Activated T-helper 1 cell treated with anti-CD3 and anti-CD28 coated beads, Interleukin-2, amount 50 U/mL, for 16 hours (primary cell): ENCODE measurements at places on chromosomes 6 and 20.

GRCh38 chr6:133891149-133891926, 2.4 kb downstream of the TCF21 start:
- DNase-seq, result no peak

GRCh38 chr6:58073263-58073662, 755.8 kb downstream of the PRIM2 start:
- no peak for DNase-seq

GRCh38 chr20:2279253-2279779, 16.5 kb upstream of the TGM3 start:
- no peak for DNase-seq

- no peak for DNase-seq
Observed at GRCh38 chr6:54096811-54097210, 14.4 kb upstream of the MLIP start.

DNA sequence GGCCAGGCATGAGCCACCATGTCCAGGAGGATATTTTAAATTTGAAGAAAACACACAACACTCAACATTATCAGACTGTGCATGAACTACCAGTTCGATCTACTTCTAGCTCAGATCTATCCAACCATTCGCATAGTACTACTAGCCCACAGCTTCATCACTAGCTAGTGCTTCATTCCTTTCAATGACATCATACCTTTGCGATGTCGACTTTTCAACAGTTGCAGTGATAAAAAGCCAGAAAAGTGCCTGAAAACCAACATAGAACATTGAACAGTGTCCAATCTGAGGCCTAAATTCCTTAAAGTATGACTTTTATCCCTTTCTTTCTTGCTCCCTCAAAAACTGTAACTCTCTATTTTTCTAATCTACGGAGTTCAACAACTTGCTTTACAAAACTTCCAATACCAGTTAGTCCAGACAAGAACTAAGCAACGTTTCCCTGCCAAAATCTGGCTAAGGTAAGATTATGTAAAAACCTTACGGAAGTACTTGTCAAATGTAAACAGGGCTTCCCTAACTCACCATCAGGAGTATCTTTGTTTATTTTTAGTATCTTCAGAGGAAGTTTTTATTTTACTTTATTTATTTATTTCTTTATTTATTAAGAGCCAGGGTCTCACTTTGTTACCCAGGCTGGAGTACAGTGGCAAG, 434.0 kb upstream of the JARID2 start:
- no peak for DNase-seq

DNA sequence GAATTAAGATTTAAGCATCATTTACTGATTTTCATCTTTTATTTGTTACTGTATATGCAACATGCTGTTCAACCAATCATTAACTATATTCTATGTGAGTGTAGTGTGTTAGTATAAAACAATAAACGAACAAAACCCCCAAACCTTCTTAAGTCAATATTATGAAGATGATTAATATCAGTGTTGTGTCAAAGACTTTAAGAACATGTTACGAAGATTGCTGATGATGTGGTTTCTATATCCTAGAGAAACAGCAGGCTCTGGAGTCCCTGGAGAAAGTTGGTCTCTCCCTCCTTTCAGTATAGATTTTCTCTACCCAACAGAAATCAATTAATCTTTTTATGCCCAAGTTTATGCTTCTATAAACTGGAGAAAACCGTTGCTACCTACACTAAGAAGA, 393.8 kb upstream of the HSF2 start:
- DNase-seq, result no peak

DNA sequence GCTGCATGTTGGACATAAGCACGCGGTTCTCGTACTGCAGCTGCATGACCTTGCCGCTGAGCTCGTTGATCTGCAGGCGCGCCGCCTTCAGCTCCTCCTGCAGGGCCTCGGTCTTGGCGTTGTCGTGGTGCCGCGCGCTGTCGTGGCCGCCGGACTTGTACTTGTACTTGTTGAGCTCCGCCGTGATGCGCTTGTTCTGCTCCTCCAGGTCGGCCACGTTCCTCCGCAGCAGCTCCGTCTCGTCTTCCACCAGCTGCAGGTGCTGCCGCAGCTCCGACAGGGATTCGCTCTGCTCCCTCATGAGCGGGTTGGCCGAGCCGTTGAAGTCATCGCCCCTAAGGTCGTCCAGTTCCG, 16.6 kb upstream of the KIAA0408 start:
- DNase-seq, result no peak

- DNase-seq, result no peak
Observed at GRCh38 chr6:25911351-25911750, 19.1 kb downstream of the SLC17A2 start.

GRCh38 chr6:32668226-32668747, 1.8 kb upstream of the HLA-DQB1 start:
- DNase-seq, result no peak

DNA sequence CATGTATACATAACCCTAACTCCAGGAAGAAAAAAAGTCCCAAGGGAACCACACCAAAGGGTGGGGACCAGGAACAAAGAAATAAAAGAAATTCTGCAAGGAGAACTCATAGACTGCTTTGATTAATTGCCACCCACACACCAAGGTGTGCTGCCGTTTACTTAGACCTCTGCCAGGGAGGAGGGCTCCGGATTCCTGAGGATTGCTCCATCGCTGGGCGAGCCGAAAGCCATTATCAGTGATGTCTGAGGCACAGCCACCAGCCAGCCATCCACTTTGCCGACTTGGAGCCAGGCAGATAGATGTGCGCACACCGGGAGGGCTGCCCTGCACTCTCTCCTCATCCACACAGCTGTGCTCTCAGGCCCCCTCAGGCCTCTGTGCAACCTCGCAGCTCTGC, 272.7 kb upstream of the FOXQ1 start:
- no peak for DNase-seq

DNA sequence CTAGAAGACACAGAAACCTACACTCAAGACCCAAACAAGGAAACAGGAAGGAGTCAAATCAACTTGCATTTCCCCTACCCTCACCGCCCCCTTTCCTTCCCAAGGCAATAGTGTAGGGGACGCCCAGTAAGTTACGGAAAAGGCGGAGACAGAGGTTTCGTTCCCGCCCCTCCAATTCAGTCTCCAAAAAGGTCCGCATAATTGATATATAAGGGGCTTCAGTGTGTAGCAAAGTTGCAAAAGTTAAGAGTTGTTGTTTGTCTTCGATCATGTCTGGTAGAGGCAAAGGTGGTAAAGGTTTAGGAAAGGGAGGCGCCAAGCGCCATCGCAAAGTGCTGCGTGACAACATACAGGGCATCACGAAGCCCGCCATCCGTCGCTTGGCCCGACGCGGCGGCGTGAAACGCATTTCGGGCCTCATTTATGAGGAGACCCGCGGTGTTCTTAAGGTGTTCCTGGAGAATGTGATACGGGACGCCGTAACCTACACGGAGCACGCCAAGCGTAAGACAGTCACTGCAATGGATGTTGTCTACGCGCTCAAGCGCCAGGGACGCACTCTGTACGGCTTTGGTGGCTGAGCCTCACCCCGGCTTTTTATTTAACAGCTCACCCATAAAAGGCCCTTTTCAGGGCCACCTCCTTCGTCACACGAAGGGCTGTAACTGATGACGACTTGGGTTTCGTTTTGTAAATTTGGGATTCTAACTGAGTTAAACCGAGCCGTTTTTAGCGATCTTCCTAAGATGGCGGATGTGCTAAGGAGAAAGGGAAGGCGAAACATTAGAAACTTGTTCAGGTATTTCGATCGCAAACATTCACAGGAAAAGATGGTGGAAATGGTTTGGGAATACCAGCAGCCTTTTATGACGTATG, 124.6 kb upstream of the BTN3A2 start:
- DNase-seq, result no peak

GRCh38 chr6:31485055-31485454, 12.9 kb upstream of the MICB start:
- no peak for DNase-seq

DNA sequence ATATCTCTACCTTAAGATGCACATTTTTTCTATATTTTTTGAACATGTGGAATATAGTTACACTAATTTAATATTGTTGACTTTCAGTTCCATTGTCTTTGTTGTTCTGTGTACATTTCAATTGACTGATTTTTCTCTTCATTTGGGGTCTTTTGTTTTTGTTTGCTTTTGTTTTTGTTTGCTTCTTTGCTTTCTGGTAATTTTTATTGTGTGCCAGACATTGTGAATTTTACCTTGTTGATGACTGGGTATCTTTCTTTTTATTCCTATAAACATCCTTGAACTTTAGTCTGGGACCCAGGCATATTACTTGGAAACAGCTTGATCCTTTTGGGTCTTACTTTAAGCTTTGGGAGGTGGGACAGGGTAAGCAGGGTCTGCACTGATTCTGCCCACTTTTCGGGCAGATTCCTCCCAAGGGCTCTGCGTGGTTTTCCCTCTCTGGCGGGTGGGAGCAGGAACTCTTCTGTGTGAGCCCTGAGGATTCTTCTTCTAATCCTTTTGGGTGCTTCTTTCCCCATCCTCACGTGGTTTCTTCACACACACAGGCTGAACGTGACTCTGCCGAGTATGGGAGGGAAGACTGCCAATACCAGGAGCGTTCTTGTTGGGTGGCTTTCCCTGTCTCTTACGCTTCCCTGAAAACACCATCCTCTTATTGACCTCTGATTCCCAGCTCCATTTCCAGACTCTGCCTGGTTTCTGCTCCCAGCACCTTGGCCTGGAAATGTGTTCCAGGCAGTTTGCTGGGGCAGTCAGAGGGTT, 200.5 kb downstream of the ARID1B start:
- no peak for DNase-seq

- DNase-seq, result no peak
Observed at GRCh38 chr6:8277769-8278168, 157.6 kb downstream of the SLC35B3 start.

DNA sequence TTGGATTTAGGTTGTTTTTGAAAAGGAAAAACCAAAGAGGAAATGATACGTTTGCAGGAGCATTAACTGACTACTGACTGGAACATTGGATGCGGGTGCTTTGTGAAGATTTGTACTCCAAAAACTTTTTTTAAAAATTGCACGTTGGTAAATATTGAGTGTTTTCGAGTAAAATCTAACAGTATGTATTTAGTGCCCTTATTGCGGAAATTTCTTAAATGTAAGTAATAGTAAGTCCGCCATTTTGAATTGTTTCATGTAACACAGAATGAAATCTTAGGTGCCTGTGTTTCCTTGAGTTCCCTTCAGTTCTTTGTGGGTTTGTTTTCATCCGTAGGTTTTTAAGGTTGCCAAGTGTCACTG, 15.2 kb upstream of the LIN28B start:
- no peak for DNase-seq

DNA sequence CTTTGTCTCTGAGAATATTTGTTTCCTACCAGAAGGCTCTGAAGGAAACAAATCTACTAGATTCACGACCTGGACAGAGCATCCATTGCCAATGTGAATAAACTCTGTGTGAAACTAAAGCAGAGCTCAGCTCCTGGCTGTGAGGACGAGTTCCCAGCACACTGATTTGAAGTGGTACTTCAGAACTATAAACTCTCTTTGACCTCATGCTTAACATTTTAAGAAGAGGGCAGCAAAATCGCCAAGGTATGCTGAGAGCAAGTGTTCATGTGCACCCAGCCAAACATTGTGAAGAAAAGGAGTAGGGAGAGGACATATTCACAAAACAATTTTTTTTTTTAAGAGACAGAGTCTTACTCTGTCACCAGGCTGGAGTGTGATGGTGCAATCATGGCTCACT, 33.7 kb upstream of the ZNF133 start:
- no peak for DNase-seq

- no peak for DNase-seq
Observed at GRCh38 chr20:2618815-2619214, 33.6 kb upstream of the NOP56 start.

- no peak for DNase-seq
Observed at GRCh38 chr20:37917461-37917860, 14.5 kb downstream of the VSTM2L start.

DNA sequence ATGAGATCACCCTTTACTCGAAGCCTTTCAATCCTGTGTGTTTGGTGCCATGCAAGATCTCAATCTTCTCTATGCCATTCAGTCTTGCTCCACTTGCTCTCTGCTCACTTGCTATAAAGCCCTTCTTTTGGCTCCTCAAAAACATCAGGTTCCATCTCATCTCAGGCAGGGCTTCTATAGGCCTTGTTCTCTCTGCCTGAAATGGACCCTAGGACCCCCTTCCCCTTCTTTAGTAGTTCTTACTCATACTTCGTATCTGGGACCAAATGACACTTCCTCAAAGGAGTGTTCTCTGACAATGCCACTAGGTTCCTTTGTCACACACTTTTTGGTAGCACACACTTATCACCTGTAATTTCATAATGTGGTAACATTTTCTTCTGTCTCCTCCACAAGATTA, 116.7 kb upstream of the FAM184A start:
- no peak for DNase-seq

DNA sequence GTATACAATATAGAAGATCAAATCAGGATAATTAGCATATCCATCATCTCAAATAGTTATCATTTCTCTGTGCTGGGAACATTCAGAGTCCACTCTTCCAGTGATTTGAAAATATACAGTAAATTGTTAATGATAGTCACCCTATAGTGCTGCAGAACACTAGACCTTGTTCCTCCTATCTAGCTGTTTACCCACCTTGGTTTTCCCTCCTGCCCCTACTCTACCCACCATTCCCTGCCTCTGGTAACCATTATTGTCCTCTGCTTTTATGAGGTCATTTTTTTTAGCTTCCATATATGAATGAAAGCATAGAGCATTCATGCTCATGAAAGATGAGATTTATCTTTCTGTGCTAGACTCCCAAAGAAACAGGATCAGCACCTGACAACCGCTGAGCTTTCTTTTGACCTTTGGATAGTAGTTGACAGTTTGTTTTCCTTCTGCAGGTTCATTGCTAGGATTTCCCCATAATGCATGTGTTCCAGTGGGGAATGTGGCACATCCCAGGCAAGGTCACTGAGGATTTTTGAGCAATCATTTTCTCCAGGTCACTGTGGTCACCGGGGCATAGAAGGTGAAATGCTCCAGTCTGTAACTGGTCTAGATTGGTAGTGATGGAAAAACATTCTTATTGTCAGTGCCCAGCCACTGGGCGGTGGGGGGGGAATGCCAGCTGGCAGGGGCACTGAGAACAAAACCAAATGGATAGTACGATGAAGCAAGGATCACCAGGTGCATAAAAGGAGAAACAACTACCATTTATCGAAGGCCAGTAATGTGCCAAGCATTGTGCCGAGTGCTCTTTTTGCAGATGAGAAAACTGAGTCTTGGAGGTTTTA, 33.6 kb upstream of the BCAS1 start:
- no peak for DNase-seq

DNA sequence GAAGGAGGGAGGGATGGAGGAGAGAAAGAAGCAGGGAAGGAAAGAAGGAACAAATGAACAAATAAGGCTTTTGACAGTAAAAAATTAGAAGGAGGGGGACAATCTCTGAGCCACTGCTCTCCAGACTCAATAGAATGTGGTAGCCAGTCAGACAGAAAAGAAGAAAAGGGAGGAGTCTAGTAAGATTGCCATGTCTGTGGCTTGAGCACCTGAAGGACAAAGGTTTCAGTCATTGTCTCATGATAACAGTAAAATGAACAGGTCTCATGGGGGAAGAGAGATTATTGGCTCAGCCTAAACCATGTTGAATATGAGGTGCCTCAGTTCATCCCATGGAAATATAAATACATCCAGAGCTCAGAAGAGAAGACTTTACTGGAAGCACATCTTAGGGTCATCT, 14.0 kb upstream of the LOC128125822 start:
- no peak for DNase-seq

- DNase-seq, result no peak
Observed at GRCh38 chr20:11436113-11436905, 481.4 kb upstream of the BTBD3 start.
